T-cell (primary cell): ENCODE measurements at places on chromosomes 11 and 22. TPM values are rescaled to one million over a fixed set of nuclear protein-coding genes. Genes with fewer than 3 reads are reported as not detected.

DNA sequence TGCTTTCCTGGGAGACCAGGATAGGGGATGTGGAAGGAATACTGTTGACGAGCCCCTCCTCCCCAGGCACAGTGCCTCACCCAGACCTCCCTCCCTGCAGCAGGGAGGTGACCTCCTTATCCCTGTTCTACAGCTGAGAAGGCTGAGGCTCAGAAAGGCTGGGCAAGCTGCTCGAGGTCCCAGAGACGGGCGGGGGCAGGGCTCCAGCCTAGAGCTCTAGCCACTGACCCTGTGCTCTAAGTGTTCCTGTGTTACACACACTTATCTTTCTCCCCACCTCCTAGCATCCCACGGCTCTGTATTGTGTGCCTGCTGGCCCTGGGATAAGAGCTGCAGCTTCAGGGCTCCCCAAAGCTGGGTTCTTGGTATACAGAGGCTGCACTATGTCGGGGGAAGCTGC, 7.9 kb downstream of the CCDC134 start:
- no peaks in the 10 kb centered on the region for H3K27me3 ChIP-seq
- DNase-seq = no peak
- no peaks in the 10 kb centered on the region for H3K4me1 ChIP-seq
- H3K4me3 ChIP-seq = no peak overlapping the region

Gene YPEL4
- total RNA-seq = 12.9 TPM

DNA sequence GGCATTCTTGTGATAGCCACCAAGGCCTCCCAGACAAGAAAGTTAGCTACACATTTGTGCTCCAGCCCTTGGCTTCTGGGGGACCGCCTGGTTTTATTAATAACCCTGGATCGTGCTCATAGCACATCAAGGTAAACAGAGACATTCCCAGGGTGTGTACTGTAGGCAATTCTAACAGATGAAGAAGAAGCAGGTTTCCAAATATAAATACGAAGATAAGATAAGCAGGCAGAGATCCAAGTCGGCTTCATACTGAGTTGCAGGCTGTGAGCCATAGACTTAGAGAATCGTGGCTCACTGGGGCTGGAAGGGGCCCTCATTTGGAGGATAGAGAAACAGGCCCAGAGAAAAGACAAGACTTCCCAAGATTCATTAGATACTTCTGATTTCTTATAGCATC, 131.4 kb downstream of the TENM4 start:
- no peak overlapping the region for H3K27ac ChIP-seq
- no peaks in the 10 kb centered on the region for H3K27me3 ChIP-seq
- no peaks in the 10 kb centered on the region for H3K4me1 ChIP-seq
- no peaks in the 10 kb centered on the region for H3K36me3 ChIP-seq

GRCh38 chr22:26041931-26042330, 127.3 kb upstream of the SEZ6L start:
- H3K27me3 ChIP-seq = peaks cover 10% of the 10 kb centered on the region
- H3K4me1 ChIP-seq = no peaks in the 10 kb centered on the region
- H3K4me3 ChIP-seq = no peak overlapping the region
- H3K27ac ChIP-seq = no peak overlapping the region
- H3K36me3 ChIP-seq = no peaks in the 10 kb centered on the region

GRCh38 chr11:126357055-126357962, 1.8 kb downstream of the ST3GAL4 start:
- H3K27ac ChIP-seq = no peak overlapping the region
- H3K36me3 ChIP-seq = no peaks in the 10 kb centered on the region
- DNase-seq = no peak
- no peak overlapping the region for H3K4me3 ChIP-seq

DNA sequence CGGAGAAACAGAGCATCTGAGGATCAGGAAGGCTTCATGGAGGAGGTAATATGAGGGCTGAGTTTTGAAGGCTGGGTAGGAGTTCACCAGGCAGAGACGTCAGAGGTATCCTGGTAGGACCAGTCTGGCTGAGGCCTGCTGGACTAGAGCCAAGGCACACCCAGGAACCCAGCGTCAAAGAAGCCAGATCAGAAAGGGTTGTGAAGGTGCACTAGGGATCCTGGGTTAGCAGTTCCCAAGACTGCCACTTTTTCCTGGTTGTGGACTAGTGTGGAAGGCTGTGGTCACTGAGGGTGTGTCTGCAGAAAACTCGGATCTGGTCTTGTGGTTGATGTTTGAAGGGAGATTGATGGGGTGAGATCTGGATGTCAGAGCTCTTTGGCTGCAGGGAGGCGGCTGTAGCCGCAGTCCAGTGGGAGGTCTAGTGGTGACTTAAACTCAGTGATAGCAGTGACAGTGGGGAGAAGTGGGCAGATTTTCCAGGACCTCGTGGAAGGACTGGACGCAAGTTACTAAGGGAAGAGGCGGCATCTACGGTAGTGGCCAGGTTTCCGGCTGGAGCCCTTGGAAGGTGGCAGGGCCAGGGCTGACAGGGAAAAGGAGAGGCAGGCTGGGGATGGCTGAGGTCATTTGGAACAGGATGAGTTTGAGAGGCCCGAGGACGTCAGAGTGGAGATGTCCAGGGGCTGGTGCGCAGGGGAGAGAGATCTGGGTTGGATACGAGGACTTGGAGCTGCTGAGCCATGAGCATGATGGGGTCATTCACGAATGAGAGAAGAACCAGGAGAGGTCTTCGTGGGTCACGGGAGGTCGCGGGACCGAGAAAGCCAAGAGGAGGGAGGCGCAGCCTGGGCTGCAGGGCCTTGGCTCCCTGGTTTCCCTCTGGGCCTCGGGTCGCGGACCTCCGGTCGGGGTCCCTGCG, 10.9 kb downstream of the RELA start:
- peak overlapping the region; percentile 54 for H3K4me3 ChIP-seq
- H3K36me3 ChIP-seq = peaks cover 76% of the 10 kb centered on the region
- no peak for DNase-seq
- peak overlapping the region; percentile 98 for H3K27ac ChIP-seq
- H3K27me3 ChIP-seq = no peaks in the 10 kb centered on the region

DNA sequence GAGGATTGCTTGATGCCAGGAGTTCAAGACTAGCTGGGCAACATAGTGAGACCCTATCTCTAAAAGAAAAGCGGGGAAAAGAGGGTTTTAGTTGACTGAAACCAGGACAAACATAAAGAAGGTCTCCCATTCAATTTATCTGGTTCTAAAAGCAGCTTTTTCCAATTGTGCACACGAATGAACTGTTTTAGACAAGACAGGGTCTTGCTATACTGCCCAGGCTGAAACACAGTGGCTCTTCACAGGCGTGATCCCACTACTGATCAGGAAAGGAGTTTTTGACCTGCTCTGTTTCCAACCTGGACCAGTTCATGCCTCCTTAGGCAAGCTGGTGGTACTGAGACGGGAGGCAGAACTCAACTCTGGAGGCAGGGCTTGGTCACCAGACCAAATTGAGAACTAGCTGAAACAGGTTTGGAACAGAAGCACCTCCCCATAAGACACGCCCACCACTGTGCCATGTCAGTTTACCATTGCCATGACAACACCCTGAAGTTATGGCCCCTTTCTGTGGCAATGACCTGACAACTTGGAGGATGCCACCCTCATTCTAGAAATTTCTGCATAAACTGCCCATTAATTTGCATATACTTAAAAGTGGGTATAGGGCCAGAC, 2.8 kb upstream of the NUCB2 start:
- H3K27ac ChIP-seq = no peak overlapping the region
- no peaks in the 10 kb centered on the region for H3K36me3 ChIP-seq
- DNase-seq = no peak
- H3K27me3 ChIP-seq = peaks cover 3% of the 10 kb centered on the region
- no peak overlapping the region for H3K4me3 ChIP-seq

Gene MUC5AC
- total RNA-seq = not detected

Gene SMC1B
- total RNA-seq = not detected

DNA sequence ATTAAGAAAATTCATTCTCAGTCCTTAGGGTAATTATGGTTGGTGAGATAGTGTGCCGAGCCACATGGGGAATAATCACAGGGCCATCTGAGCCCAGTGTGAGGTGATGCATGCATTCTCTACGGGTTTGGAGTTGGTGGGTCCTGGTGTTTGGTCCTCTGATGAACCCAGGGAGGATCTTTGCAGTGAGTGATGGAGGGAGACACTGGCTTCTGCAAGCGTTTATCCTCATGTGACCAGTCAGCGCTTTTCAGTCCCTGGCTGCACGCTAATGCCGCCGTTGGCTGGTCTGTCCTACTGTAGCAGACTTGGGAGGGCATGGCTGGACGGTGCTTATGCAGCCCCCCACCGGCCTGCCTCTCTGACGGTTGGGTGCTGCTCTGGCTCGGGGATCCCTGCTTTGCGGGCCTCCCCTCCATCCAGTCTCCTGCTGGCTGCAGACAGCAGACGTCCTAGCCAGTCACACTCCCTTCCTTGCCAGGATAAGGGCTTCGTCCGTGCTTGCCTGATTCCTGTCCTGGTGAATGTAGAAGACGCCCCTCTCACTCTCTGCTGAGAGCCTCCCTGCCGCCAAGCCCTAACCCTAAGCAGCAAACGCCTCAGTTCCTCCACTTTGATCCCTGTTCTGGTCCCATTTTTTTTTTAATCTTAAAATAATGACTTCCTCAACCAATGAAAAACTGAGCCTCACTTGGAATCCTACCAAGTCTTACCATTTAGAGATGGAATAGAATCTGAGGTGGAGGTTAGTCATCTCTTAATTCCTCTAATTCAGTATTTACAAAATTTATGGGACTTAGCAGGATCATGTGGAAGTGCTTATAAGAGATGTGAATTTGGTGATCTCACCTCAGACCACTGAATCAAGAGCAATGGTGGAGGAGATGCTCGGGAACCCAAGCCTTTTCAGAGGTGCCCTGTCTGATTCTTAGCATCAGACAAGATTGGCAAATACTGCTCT, 143.7 kb upstream of the SORL1-AS1 start:
- no peak for DNase-seq
- H3K4me1 ChIP-seq = no peaks in the 10 kb centered on the region
- H3K36me3 ChIP-seq = peaks cover 32% of the 10 kb centered on the region
- no peak overlapping the region for H3K27ac ChIP-seq
- H3K4me3 ChIP-seq = no peak overlapping the region
- no peaks in the 10 kb centered on the region for H3K27me3 ChIP-seq

GRCh38 chr11:12185106-12185690, 74.8 kb downstream of the MICAL2 start:
- no peaks in the 10 kb centered on the region for H3K36me3 ChIP-seq
- no peak for DNase-seq
- H3K4me1 ChIP-seq = peaks cover 7% of the 10 kb centered on the region

DNA sequence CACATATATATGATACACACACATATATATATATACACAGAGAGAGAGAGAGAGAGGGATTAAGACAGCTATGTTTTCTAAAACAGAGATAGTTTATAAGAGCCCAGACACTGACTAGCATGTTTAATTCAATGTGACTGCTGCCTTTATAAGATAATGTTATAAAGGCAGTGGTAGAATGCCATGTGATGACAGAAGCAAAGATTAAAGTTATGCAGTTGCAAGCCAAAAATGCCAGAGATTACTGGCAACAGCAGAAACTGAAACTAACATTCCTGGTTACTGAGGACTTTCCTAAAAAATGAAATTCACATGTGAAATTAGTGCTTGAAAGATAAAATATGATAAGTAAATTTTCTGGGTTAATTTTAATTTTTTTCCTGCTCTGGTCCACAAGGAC, 1888.9 kb downstream of the LRRC4C start:
- no peak overlapping the region for H3K27ac ChIP-seq
- no peaks in the 10 kb centered on the region for H3K36me3 ChIP-seq
- DNase-seq = no peak
- H3K4me3 ChIP-seq = no peak overlapping the region

Gene OVCH2
- not detected for total RNA-seq

DNA sequence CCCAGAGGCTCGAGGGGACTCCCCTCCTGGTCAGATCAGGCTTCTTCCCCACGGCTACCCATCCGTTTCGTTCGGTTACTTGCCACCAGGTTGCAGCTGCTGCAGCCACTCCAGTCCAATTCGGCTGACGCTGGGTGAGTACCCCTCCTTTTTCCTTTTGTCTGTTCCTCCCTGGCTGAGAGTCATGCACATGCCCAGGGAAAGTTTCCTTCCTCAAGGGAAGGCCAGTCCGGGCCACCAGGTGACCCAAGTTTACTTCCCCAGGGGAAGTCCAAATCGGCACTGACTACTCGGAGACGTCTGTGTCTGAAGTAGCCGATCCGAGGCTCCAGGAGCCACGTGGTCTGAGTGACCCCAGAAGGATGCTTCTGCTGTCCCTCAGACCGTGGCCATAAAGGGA, 13.2 kb upstream of the OR56A3 start:
- H3K36me3 ChIP-seq = no peaks in the 10 kb centered on the region
- no peaks in the 10 kb centered on the region for H3K4me1 ChIP-seq
- no peaks in the 10 kb centered on the region for H3K27me3 ChIP-seq
- DNase-seq = no peak
- H3K4me3 ChIP-seq = no peak overlapping the region

Gene OR8G1
- total RNA-seq = not detected

DNA sequence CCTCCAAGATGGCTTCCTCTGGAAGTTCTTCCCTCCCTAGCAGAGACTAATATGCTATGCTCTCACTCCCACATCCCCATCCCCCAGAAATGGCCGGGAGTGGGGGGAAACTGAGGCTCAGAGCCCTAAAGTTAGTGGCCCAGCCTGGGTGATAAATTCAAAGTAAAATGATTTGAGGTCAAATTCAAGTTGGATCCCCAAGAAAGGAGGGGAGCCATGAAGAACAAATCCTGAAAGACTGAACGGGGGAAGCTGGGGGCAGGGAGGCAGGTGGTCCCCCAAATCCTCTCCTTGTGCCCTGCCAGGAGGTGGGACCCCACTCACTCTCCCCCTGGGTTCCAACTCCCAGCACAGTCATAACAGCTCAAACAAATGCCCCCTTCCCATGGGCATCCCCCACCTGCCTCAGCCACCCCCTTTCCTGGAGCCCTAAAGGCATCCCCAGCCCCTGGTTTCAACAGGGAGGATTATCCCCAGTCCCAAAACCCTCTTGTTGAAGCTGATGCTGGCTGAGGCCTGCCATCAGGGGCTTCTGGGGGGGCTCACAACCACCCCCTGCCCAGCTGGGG, 1.1 kb downstream of the CBX6 start:
- H3K27me3 ChIP-seq = no peaks in the 10 kb centered on the region
- DNase-seq = no peak
- H3K4me3 ChIP-seq = peak overlapping the region; percentile 57
- peaks cover 64% of the 10 kb centered on the region for H3K4me1 ChIP-seq
- peaks cover 20% of the 10 kb centered on the region for H3K36me3 ChIP-seq
- H3K27ac ChIP-seq = peak overlapping the region; percentile 64

GRCh38 chr11:1553808-1554594, 18.1 kb downstream of the DUSP8 start:
- H3K27me3 ChIP-seq = peaks cover 2% of the 10 kb centered on the region
- no peak overlapping the region for H3K27ac ChIP-seq
- H3K4me1 ChIP-seq = no peaks in the 10 kb centered on the region
- DNase-seq = no peak

DNA sequence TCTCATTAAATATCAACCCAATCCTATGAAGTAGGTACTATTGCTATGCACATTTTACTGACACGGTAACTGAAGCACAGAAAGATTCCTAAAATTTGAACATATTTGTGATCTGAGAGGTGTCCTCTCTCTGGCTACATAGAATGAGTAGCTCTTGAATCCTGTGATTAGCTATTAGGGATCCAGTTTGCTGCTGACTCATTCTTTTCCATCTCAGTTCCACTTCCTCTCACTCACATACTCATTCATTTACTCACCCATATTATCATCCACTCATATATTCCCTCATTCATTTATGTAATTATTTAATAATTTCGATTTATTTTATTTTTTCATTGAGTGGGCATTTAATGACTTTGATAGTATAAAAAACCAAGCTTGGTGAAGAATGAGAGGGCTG, 42.7 kb downstream of the OR5B17 start:
- H3K4me1 ChIP-seq = no peaks in the 10 kb centered on the region
- H3K27me3 ChIP-seq = no peaks in the 10 kb centered on the region
- H3K4me3 ChIP-seq = no peak overlapping the region
- H3K36me3 ChIP-seq = no peaks in the 10 kb centered on the region

- no peaks in the 10 kb centered on the region for H3K36me3 ChIP-seq
- peak overlapping the region; percentile 68 for H3K4me3 ChIP-seq
- no peaks in the 10 kb centered on the region for H3K27me3 ChIP-seq
- no peak for DNase-seq
Observed at GRCh38 chr22:46295277-46295971, 1.2 kb upstream of the GTSE1 start.
